ENCODE measurements at places on chromosomes 2 and 18. TPM values are rescaled to one million over a fixed set of nuclear protein-coding genes. Genes with fewer than 3 reads are reported as not detected.

ARHGEF4 gene
- 8.3 TPM for total RNA-seq

CCDC74A gene
- 16.9 TPM for total RNA-seq

BCL2 gene
- 4.1 TPM for total RNA-seq

SLC9A4 gene
- total RNA-seq: not detected
